A549 treated with dexamethasone at 1 μM for 4 hours (cell line): ENCODE measurements at places on chromosomes 1 and 21. TPM values are rescaled to one million over a fixed set of nuclear protein-coding genes. Genes with fewer than 3 reads are reported as not detected.

The ASPM gene
- 14.9 to 28.5 TPM (median 24.6 TPM) in 5 replicates for total RNA-seq

The TCHHL1 gene
- not detected in 5 replicates for total RNA-seq

The BCL10 gene
- 12.2 to 16.0 TPM (median 14.7 TPM) in 5 replicates for total RNA-seq

The KCNE2 gene
- total RNA-seq = not detected in 5 replicates

The WNT3A gene
- 0.02 to 0.07 TPM (median 0.04 TPM) in 4 of 5 replicates, not detected in the other for total RNA-seq

The SLAMF6 gene
- not detected in 5 replicates for total RNA-seq

The GPR25 gene
- not detected in 5 replicates for total RNA-seq

The AMY1A gene
- total RNA-seq = not detected in 5 replicates

The SIPA1L2 gene
- 6.7 to 8.6 TPM (median 7.5 TPM) in 5 replicates for total RNA-seq

The LEPR gene
- 2.0 to 3.9 TPM (median 3.1 TPM) in 5 replicates for total RNA-seq

The FCRL3 gene
- total RNA-seq = not detected in 5 replicates

The NRAS gene
- 29.5 to 37.6 TPM (median 32.0 TPM) in 5 replicates for total RNA-seq

The SPRR1B gene
- not detected in 5 replicates for total RNA-seq

The OR2L3 gene
- not detected in 5 replicates for total RNA-seq

The TP73 gene
- total RNA-seq = 0.54 to 1.1 TPM (median 1.0 TPM) in 5 replicates

The C1orf94 gene
- 0.03 TPM in 1 of 5 replicates, not detected in the others for total RNA-seq

The CLCA1 gene
- 0.04 TPM in 1 of 5 replicates, not detected in the others for total RNA-seq

The WDR47 gene
- 6.9 to 10.0 TPM (median 8.5 TPM) in 5 replicates for total RNA-seq

The ELOVL1 gene
- total RNA-seq = 133 to 155 TPM (median 136 TPM) in 5 replicates

The C1orf87 gene
- not detected in 5 replicates for total RNA-seq

The BRDT gene
- total RNA-seq = not detected in 5 replicates

The CELA2A gene
- not detected in 5 replicates for total RNA-seq

The YOD1 gene
- 6.9 to 10.4 TPM (median 8.7 TPM) in 5 replicates for total RNA-seq

The RNU1-2 gene
- 10.6 TPM in 1 of 5 replicates, not detected in the others for total RNA-seq

The CLIC4 gene
- total RNA-seq = 47.1 to 67.0 TPM (median 58.8 TPM) in 5 replicates

The DEPDC1 gene
- 11.9 to 17.0 TPM (median 15.0 TPM) in 5 replicates for total RNA-seq

The NFASC gene
- 0.70 to 1.3 TPM (median 1.1 TPM) in 5 replicates for total RNA-seq

The GPR37L1 gene
- total RNA-seq = 0.12 to 0.18 TPM (median 0.14 TPM) in 5 replicates

The PTGER3 gene
- 0.02 TPM in 1 of 5 replicates, not detected in the others for total RNA-seq

The CD53 gene
- total RNA-seq = not detected in 5 replicates

The FCRLB gene
- total RNA-seq = 1.1 to 1.6 TPM (median 1.4 TPM) in 5 replicates

The PRRX1 gene
- 0.02 TPM in 1 of 5 replicates, not detected in the others for total RNA-seq

The KCNE1 gene
- total RNA-seq = 0.04 to 0.12 TPM (median 0.07 TPM) in 3 of 5 replicates, not detected in the others

The MSH4 gene
- total RNA-seq = 0.02 to 0.03 TPM in 2 of 5 replicates, not detected in the others

The LRRC3 gene
- total RNA-seq = 1.7 to 2.5 TPM (median 2.4 TPM) in 5 replicates

The CA14 gene
- total RNA-seq = 0.10 TPM in 1 of 5 replicates, not detected in the others
